ENCODE measurements at places on chromosomes 3 and 15.

GRCh38 chr3:167484551-167484950, 10.7 kb upstream of the SERPINI2 start:
- DNase-seq, result no peak

- peak; percentile 47 for DNase-seq
Observed at GRCh38 chr15:74828835-74829234, 2.4 kb downstream of the CPLX3 start.

- peak; percentile 7 for DNase-seq
Observed at GRCh38 chr3:115615001-115615814, 8.1 kb upstream of the GAP43 start.

DNA sequence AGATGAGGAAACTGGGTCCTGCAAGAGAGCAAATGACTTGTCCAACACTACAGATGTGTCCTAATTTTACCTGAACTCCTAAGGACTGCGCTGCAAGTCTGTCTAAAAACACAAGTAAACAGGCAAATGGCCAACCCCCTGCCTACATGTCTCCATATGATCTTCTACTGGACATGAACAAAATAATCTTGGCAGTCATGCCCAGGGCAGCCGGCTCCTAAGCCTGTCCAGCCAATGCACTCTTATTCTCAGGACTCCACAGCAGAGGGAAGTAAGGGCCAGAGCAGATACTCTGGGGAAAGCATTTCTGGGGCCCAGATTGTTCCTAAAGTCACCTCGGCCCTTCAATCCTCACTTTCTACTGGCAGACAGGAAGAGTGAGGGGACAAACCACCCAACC, 10.3 kb downstream of the COLQ start:
- DNase-seq, result no peak

DNA sequence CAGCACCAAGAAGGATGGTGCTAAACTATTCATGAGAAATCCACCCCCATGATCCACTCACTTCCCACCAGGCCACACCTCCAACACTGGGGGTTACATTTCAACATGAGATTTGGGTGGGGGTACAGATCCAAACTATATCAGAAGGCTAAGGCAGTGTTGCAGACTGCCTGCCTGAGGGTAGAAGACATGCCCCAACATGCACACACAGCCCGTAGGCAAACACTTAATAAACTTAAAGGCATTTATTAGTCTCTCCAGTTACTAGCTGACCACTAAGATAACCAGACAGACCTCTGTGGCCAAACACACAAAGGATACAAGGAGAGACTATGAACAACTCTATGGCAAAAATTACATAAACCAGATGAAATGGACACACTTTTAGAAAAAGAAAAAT, 10.2 kb downstream of the FAM162A start:
- DNase-seq, result no peak

GRCh38 chr3:179630753-179631451, 21.9 kb upstream of the USP13 start:
- no peak for DNase-seq

DNA sequence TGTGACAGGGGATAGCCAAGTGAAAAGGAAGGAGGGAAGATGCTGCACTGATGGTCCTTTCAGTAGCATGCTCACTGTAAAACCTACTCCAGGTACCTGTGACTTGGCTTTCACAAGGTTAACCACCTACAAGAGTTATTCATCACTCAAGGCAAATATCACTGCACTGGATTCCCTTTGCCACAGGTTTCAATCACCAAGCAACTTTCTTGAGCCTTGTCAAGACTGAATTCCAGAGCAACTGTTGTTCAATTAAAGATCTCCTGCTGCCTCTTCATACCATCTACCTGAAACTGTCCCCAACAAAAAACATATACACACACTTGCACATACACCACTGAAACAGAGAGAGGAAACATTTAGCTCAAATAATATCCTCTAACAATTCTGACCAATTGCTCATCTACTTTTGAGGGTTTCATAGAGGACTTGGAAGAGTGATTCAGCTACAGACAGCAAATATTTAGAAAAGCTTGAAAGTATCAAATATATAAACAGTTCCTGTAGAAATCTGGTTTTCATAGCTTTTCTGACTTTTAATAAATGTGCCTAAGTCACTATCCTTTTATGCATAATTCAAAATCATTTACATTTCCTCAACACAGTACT, 6.5 kb downstream of the IGF2BP2 start:
- DNase-seq, result peak; percentile 16

DNA sequence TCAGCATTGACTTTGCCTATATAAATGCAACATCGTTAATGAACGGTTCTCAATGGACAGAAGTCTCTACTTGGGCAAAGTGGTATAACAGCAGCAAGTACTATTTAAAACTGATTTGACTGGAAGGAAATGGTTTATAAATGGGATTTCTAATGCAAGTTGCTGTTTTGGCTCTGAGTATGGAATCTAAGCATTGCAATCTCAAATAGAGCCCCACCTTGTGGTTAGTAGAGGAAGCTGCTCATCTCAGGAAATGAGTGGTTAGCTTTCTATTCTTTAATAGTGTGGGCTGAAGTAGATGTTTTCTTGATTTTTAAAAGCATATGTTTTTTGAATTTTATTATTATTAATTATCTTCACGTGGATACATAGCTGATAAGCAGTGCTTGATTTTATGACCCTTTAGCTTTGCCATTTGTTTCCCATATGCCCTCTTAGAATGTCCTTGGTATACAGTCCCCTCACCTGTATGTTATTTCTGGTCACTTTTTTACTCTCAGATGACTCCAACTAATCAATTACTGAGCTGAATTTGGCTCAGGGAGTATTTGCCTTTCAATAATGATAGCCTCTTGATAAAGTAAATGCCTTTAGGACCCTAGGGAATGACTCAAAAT, 67.1 kb downstream of the OXSM start:
- DNase-seq, result peak; percentile 35

DNA sequence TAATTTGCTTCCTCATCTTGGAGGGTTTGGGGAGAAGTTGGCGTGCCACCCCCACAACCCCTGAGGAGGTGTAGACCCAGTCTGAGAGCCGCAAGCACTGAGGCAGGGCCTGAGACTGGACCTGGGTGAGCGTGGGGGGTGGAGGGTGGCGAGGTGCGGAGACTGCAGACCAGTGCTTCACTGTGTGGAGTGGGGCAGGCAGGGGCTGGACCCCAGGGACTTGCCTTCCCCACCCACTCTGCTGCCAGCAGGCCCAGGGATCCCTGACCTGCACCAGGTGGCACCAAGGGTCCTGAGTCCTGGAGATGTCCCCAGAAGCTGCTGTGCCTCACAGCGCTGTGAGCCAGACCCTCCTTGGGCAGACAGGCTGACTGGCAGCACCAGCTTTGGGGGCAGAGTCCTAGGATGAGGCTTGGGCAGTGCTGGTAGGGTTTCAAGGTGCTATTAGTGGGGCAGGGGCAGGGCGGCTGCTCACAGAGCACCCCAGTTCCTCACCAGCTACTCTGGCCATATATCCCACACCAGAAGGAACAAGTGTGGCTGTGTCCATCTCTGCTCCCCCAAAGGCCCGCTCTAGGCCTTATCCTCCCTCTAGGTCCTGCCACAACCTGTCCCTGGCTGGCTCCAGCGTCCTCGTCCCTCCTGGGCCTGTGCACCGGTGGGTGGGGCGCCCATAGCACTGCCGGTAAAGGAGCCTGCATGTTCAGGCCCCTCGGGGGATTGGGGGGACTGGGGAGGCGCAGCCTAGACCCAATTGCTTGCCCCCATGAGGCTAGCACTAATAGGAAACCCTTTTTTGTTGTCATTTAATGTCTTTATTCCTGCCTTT, 11.8 kb downstream of the ZBTB47 start:
- no peak for DNase-seq
